ENCODE measurements at places on chromosomes 1 and 21. TPM values are rescaled to one million over a fixed set of nuclear protein-coding genes. Genes with fewer than 3 reads are reported as not detected.

The SAMD13 gene
- total RNA-seq = 3.0 TPM

The ELAVL4 gene
- 0.99 TPM for total RNA-seq

The NEK2 gene
- 10.2 TPM for total RNA-seq

The PMVK gene
- 15.4 TPM for total RNA-seq

The ACTL8 gene
- not detected for total RNA-seq

The LCE1F gene
- total RNA-seq = not detected

The ERICH3 gene
- 0.12 TPM for total RNA-seq

The PRKAA2 gene
- total RNA-seq = 30.1 TPM

The TFF2 gene
- total RNA-seq = not detected

The BCAR3 gene
- 21.5 TPM for total RNA-seq

The UQCRH gene
- total RNA-seq = 238 TPM

The GJC2 gene
- 2.0 TPM for total RNA-seq

The TGFB2 gene
- 11.7 TPM for total RNA-seq
